ENCODE measurements at places on chromosomes 2 and 18.

- DNase-seq: no peak
Observed at GRCh38 chr2:95356821-95357700, 45.4 kb upstream of the FAHD2A start.

- no peak for DNase-seq
Observed at GRCh38 chr18:45557287-45557686, 58.0 kb upstream of the SLC14A2 start.

DNA sequence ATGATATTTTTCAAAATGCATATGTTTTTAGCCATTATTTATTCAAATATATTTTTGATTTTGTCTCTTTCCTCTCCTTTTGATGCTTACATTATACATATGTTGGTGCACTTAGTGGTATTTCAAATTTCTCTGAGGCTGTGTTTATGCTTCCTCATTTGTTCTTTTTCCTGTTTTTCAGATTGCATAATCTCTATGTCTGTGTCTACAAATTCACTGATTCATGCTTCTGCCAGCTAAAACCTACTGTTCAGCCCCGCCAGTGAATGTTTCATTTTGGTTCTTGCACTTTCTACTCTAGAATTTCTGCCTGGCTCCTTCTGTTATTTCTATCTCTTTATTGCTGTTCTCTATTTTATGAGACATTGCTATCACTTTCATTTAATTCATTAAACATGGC is 951.7 kb upstream of the CNTNAP5 start:
- DNase-seq: no peak

DNA sequence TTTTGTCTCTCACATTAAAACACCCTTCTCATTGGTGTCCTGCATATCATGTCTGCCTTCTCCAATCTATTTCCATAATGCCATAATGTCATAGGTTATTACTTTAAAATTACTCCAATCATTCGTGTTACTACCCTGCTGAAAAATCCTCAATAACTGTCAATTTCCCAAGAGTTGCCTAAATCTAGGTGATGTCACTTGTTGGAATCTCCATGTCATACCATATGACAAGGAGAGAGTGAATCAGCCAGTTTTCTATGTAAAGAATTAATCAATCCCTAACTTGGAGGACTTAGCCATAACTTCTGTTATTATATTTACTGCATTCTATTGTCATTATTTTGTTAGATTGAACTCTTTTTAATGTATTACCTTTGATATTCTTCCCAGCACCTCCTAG is 62.5 kb downstream of the PHLPP1 start:
- DNase-seq: no peak

- DNase-seq: no peak
Observed at GRCh38 chr2:102753563-102754159, 8.2 kb upstream of the TMEM182 start.

- DNase-seq: no peak
Observed at GRCh38 chr2:3046170-3046865, 331.3 kb downstream of the EIPR1 start.

DNA sequence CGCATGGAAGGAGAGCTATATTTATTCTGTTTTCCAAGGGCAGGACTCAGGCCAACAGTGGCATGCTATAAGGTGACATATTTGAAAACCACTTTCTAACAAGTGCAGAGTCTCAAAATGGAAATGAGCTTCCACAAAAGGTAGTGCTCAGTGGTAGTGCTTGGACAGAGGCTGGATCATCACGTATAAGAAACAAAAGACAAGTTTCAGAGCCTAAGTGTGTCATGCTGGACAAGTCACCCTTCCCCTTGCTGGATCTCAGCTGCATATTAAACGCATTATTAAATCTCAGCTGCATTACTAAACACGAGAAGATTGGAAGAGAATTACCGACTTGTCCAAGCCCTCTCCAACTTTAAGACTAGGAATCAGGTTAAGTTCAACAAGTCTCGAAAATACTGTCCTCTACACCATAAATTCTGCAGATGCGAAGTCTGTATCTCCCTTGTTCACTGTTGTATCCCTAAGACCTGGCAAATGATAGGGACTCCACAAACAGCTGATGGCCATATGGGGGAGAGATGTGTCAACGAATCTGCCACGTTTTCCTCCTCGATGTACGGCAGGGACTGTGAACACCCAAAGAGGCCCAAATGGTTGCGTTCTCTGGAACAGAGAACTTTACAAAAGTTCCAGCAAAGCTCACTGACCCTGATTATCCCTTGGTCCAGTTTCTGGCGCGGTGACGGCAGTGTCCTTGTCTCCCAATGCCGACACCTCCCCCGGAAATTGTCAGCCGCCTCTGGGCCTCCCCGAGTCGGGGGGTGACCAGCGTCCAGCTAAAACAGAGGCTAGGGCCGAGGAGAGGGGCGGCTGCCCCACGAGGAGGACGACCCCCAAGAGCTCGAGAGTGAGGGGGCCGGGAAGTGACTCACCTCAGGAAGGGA is 611 bp downstream of the NOL10 start:
- no peak for DNase-seq

GRCh38 chr2:182543741-182544525 is 117.1 kb upstream of the PDE1A start:
- DNase-seq: no peak

GRCh38 chr2:223366566-223366965 is 235.6 kb downstream of the SCG2 start:
- no peak for DNase-seq

DNA sequence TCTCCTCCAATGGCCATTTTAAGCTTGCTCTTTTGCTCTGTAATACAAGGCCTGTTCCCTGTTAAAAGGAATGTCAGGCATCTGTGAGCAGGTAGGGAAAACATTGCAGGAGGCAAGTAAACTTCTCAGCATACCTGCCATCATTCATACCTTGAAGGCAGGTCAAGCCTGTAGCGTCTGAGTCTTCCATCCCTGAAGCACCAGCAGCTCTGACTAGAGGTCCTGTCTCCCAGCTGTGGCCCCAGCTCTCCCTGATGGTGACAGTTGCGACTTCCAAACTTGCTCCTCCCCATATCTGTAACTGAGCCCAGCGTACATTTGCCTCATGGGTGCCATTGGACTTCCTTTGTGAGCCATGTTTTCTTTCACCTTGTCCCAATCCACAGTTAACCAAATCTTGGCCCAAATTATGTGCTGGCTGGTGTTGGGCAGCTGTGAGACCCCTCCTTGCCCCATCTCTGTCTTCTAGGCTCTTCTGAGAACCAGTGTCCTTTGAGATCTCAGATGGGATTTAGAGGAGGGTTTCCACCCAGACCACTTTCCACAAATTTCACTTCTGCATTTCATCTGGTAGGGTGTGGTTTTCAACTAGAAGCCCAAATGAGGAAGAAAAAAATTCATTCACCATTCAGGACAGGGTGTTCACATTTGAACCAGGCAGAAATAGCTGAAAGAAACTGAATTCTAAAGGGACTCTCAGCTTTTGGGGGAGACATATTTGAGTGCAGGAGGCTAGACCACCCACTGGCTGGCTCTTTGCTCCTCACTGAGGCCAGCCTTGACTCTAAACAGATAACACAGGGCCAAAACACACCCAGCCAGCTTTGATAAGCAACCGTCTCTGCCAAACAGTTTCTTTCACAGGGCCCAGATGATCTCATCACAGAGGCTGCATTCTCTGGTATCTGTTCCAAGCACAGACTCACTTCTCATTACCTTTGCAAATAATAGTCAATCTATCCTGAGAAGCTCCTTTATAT is 66.4 kb upstream of the MSH2 start:
- no peak for DNase-seq

GRCh38 chr2:42009657-42010580 is 37.9 kb upstream of the PKDCC start:
- DNase-seq: no peak

- DNase-seq: no peak
Observed at GRCh38 chr2:105887256-105887655, 142.5 kb downstream of the NCK2 start.

DNA sequence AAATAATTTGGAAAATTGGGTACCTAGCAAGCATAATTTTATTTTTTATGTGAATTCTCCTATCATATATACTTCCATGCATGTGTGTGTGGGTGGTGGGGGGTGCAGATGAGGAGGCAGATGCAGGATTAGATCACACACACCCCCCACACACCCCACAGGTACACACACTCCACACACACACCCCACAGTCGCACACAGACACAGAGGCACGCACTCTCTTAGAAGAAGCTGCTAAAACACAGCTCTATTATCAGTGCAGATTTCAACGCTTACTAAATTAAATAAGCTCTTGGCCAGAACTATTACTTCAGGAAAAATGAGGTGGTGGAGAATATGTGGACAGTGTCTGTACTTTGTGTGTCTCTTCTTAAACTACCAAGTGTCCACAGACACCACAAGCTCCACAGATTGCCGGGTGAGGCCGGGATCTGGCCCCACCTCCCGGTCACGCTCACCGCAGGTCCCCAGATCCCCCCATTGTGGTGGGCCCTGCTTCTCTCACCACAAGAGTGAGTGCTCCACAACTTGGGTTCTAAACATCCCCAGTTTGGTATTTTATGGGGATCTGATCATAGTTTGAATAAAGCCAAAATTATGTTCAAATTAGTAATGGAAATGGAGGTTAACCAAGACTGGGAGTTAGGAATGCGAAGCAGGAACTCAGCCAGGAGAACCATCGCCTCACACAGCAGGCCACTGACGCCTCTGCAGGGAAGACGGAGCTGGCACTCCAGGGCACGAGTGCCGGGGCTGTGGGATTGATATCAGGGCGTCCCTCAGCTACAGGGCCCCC is 102.1 kb downstream of the PXDN start:
- no peak for DNase-seq

DNA sequence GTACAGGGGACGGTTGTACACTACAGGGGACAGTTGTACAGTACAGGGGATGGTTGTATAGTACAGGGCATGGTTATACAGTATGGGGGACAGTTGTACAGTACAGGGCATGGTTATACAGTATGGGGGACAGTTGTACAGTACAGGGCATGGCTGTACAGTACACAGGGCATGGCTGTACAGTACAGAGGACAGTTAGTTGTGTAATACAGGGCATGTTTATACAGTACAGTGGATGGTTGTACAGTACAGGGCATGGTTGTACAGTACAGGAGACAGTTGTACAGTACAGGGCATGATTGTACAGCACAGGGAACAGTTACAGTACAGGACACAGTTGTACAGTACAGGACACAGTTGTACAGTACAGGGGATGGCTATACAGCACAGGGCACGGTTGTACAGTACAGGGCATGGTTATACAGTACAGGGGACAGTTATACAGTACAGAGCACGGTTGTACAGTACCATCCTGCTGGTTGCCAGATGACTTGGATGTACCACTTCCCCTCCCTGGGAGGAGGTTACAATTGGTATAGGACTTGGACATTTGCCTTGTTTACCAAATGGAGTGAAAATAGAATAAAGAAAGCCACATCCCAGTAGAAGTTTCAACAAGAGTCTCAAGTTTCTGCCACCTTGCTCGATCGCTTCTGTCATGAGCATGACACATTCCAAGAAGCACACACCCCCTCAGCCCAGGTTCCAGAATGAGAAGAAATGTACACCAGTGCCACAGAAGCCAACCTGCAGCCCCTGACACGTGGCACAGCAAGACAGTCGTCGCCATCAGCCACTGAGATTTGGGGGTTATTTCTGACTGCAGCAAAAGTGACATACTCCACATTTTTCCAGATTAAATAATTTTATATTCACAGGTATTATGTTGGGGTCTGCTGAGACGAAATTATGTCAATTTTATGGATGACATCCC is 16.0 kb downstream of the CYRIA start:
- DNase-seq: no peak

DNA sequence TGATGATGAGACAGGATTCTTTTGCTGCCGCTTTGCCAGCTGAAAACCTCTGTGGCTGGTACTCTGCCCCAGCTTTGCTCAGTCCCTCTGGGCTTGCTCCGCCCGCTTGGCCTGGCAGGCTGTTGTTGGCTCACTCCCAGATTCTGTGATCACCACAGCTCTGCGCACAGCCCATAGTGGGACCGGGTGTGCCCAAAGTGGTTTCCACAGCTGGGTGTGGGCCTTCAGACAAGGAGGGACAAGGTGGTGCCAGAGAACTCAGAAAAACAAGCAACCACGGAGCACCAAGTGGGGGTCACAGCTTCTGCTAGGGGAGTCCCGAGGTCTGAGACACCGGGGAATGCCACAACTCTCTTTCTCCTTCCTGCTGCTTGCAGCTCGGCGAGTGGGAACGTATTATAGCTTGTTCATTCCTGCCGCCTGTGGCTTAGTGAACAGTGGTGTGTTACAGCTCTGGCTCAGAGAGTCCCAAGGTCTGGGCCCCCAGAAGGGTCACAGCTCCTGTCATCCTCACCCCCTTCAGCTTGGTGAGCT is 9.2 kb upstream of the KYNU start:
- DNase-seq: no peak

DNA sequence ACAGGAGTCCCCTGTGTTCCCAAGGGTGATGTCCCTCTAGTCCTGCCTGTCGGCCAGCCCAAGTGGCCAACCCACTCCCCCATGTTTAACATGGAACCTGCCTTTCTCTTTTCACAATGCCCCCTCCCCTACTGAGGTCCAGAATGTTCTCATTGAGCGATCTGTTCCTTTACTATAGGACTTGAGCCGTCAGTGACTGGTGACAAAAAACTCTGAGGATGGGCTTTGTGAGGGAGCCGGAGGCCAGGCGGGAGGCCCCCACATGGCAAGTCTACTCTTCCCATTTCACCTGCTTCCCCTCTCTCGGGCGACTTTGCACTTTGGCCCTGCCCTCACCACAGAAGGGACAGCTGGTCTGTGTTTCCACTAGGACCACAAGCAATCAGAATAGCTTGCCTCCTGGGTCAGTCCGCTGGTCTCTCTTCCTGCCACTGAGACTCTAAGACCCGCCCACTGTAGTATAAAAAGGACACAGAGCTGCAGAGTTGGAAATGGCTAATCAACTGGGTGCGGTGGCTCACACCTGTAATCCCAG is 146.5 kb upstream of the RAB12 start:
- no peak for DNase-seq

DNA sequence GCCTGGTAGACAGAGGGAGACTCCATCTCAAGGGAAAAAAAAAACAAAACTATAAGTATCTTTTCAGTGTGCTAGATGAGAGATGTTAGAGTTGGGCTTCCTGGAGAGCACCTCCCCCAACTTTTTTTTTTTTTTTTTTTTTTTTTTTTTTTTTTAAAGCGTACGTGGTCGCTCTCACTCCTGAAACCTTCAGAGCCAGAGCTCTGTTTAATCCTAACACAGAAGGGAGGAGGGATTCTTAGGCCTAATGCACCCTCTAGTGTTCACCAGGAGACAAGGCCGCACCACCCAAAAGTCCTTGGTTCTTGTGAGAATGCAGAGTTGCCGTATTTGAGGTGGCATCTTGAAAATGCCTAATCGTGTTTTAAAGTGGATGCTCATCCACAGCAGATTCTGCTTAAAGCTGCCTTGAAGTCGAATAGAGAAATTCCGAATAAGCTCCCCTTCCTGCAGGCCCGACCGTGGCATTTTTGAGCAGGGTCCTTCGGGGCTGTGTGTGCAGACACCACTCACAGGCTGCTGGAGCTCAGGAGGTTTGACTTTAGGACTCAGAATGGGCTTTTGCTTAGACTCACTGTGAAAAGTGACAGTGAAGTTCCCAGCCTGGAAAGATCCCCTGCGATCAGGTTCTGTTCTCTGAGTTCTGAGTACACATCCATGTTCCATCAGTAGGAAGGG is 252.6 kb downstream of the AGAP1 start:
- DNase-seq: no peak
